Pancreas (tissue), 10 donors: ENCODE measurements at places on chromosomes 3 and 15. TPM values are rescaled to one million over a fixed set of nuclear protein-coding genes. Genes with fewer than 3 reads are reported as not detected.

- DNase-seq: no peak
Observed at GRCh38 chr3:72722930-72723726, 125.1 kb downstream of the SHQ1 start.

GRCh38 chr15:70954733-70955132 is 62.1 kb downstream of the LRRC49 start:
- no peak for DNase-seq

DNA sequence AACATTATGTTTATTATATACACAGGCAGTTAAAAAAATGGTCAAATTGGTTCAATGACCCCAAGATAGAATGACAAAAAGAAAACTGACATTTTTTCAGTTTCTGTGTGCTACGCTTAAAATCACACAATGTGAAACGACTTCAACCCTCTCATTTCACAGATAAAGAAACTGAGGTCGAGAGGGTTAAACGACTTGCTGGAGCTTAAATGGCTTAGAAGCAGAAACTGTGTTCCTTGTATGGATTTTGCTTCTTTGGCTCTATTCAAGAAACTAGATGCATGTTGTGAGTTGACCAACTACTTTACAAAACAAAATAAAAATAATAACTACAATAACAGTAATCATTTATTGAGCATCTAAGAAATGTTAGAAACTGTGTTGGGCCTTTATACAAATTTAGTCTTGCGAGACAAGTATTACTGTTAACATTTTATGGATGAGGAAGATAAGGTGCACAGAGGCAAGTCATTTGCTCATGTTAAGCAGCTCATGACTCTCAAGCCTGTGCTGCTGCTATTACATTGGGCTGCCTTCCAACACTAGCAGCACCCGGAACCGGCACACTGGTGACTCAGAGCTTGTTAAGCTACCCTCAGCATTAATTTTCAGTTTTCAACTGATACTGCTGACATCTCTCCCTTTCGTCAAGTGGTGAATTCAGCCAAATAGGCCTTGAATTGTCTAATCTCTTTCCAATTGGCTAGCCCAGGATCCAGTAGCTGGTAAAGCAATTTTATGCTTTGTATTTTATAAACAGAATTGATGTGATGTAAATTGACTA is 487.6 kb downstream of the NAALADL2 start:
- DNase-seq: peak; percentile 17

GLDN gene
- 16.8 TPM for total RNA-seq

DNA sequence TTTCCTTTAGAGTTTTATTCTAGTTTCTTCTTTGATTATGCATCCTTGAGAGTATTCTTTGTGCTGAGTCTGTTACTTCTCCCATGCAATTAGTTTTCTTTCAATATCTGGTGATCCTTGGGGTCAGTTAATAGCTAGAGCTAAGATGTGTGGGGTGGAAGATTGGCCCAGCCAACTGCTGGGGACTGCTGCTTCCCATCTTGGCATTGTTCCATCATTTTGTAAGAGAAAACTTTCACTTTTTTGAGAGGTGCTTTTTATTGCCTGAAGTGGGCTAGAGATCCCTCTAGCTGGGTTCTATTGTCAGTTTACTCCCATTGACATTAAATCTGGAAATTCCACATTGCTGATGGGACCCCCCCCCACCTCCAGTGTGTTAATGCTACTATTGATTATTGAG is 15.4 kb downstream of the BCL2L10 start:
- DNase-seq: no peak

- no peak for DNase-seq
Observed at GRCh38 chr15:101122266-101122665, 129.6 kb downstream of the CHSY1 start.
